ENCODE measurements at places on chromosomes 2 and 18.

GRCh38 chr18:3306391-3306790, 44.5 kb downstream of the MYL12B start:
- no peak for DNase-seq

DNA sequence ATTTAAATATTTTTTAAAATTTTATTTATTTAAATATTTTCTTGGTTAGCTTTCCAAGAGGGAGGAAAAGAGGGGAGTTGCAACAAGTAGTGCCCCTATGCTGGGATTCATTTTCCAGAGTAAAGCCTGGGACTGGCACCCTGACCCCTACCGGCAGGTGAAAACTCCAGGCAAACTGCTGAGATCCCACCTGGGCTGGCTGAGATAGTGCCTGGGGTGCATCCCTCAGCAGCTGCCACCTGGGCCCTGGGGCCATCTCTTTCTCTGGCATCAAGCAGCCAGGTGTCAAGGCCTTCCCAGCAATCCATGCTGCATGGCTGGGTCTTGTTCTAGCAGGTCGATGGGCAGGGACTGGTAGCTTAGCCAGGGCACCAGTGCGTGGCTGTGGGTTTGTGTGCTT, 6.6 kb downstream of the SIX2 start:
- no peak for DNase-seq

- no peak for DNase-seq
Observed at GRCh38 chr2:10332402-10333246, 29.9 kb downstream of the HPCAL1 start.

- no peak for DNase-seq
Observed at GRCh38 chr18:61771861-61772260, 120.9 kb downstream of the RNF152 start.

- DNase-seq = no peak
Observed at GRCh38 chr18:40555914-40556313, 1399.1 kb upstream of the PIK3C3 start.

GRCh38 chr2:15181092-15181745, 379.9 kb downstream of the NBAS start:
- no peak for DNase-seq

DNA sequence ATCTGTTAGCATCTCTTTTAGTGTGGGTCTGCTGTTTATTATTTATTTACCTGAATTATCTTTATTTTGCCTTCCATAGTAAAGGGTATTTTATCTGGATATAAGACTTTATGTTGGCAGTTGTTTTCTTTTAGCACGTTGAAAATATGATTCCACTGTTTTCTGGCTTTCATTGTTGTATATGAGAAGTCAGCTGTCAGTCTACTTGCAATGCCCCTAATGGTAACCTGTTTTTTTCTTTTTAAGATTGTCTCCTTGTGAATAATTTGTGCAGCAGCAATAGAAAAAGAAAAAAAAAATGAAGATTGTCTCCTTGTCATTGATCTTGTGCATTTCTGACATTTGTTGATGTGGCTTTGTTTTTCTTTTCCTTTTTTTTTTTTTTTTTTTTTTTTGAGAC, 27.2 kb downstream of the SNED1 start:
- DNase-seq = no peak

GRCh38 chr2:11398750-11399437, 54.5 kb upstream of the ROCK2 start:
- DNase-seq = no peak

DNA sequence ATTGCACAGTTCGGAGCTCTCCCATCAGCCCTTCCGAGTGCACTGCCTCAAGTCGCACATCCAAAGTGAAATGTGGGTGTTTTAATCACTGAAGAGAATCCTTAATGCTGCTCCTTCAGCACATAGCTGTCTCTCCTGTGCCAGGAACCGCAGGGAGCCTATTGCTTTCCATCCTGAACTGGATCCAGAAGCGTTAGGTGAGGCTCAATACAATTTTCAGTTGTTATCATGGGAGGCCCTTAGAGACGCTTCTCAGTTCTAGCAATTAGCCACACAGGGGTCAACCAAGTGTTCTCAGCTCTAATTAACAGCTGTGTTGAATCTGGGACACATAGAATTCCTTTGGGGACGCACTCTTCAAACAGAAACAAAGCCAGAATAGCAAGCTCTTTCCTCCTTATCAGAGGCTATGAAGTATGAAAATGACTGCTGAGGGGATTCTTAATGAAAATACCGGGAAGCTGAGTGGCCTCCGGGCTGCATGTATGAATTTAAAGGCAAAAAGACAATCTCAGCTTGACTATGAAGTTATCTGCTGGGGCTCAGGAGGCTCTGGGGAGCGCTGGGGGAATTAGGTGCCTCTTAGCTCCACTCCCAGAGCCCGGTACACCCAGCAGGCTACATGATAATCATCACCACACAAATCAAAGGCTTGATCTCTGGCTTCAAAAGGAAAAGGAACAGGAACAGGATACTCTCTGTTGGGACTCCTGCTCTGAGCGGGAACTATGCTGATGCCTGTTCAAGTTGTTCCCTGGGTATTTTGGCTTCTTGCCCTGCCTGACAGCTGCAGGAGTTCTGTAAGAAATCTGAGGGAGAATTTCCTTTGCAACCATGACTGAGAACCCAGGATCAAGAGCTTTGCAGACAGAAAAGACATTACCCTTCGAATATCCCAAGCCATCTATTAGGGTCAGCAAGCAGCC, 55.4 kb upstream of the NCOA1 start:
- DNase-seq = no peak

GRCh38 chr2:54845514-54845913, 122.1 kb downstream of the EML6 start:
- DNase-seq = no peak

DNA sequence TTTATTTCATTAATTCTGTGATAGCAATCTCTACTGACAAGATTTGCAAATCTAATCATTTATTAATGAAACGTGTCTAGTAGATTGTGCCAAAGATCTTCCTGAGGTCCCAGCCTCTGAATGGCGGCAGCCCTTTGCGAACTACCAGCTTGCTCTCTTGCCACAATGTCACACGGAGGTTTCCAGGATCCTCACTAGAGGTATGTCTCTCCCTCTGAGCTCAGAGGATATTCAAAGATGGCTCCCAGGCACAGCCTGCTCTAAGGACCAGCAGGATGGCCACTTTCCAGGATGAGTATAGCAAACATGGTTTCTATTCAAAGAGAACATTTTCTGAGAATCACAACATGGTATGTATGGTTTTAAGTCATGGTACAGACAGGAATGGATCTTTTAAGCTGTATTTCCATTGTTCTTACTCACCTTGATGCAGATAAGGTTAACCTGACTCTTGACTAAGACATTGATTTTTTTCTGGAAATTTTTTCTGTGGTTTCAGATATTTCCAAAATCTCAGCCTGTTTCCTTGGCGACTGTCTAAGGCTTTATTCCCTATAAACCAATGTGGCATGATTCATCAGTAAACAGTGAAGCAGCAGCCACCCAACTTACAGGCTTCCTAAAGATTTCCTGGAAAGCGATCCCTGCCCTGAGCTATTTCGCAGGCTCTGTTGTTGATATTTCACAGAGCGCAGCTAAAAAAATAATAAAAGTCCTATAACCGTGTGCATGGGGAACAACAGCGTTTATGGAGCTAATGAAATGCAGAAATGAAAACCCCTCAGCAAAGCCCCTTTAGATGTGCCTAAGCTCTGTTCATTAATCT, 54.1 kb upstream of the KLF7 start:
- peak; percentile 55 for DNase-seq

DNA sequence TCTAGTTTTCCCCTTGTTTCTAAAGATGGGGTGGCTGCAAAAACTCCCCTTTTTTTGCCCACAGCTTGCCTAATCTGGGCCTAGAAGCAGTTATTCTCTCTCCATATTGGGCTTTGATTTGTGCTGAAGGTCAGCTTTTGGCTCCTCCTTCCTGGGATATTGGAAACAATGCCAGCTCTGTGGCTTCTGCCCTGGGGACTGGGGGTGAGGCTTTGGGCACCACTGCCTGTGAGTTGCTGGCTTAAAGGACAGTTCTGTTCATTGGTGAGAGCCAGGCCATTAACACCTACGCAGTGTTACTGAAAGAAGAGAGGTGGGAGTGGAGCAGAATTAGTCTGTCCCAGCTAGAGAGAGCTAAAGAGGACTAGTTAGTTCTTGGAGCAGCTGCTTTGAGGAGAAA, 4.3 kb downstream of the UBXN2A start:
- DNase-seq = no peak

- no peak for DNase-seq
Observed at GRCh38 chr2:138312061-138312460, 189.5 kb upstream of the SPOPL start.

DNA sequence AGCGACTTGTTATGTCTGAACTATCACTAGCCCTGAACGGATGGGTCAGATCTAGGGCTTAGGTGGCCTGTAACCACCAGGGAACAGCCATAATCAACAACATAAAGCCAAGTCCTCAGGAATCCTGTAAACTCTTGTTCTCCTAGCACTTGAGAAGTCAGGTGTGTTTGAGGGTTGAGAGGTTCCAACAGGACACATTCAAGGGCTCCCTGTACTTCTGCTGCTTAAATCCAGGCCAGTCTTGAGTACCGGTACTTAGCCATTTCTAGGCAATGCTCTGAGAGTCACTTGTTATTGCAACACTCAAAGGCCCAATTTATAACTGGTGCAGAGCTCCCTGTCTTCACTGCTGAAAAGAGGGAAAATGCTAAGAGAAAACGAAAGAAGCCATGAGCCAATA, 21.6 kb upstream of the SLC40A1 start:
- DNase-seq = no peak

DNA sequence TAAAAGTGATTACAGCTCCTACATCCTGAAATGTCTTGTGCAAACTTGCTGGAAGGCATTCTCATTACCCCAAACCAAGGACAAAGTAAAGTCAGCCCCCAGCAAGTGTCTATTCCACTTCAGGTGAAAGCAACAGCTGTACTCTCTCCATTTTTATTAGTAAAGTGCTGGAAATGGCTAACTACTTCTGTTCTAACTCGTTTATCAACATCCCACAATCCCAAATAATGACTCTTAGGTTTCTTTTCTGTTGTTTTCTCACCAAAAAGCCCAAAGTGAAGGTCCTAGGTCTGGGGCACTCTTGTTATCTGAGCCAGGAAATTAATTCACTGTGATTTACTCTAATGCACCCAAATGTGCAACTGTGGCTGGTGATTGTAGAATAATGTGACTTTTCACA, 105.7 kb downstream of the LRRC30 start:
- DNase-seq = no peak

DNA sequence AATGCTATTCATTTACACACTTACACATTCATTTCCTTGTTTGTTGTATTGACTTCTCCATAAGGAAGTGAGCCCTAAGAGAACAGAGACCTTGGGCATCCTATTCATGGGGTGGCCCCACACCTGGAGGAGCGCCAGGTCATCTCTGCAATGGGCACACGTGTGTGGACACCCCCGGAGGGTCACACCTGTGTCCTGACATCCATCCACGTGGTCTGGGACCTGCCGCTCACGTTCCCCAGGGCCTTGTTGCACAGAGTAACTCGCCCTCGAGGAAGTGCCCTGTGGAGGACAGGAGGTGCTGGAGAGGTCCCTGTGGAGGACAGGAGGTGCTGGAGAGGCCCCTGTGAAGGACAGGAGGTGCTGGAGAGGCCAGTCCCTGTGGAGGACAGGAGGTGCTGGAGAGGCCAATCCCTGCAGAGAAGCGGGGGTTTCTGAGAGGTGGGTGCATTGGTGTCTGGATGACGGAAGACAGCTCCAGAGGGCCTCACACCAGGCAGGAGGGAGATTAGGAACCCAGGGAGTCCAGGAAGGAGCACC, 73.2 kb upstream of the GPC1 start:
- no peak for DNase-seq
